ENCODE measurements at places on chromosomes 3 and 15. TPM values are rescaled to one million over a fixed set of nuclear protein-coding genes. Genes with fewer than 3 reads are reported as not detected.

The FAM81A gene
- total RNA-seq: 1.2 TPM

The RYR3 gene
- total RNA-seq: 23.1 TPM

The ADGRG7 gene
- not detected for total RNA-seq

The SLC15A2 gene
- 1.4 TPM for total RNA-seq

- DNase-seq: no peak
- peaks cover 2% of the 10 kb centered on the region for H3K27me3 ChIP-seq
- H3K27ac ChIP-seq: no peak overlapping the region
- no peak overlapping the region for H3K4me3 ChIP-seq
Measured at GRCh38 chr3:44661189-44661588, 12.7 kb downstream of the ZNF35 start.

DNA sequence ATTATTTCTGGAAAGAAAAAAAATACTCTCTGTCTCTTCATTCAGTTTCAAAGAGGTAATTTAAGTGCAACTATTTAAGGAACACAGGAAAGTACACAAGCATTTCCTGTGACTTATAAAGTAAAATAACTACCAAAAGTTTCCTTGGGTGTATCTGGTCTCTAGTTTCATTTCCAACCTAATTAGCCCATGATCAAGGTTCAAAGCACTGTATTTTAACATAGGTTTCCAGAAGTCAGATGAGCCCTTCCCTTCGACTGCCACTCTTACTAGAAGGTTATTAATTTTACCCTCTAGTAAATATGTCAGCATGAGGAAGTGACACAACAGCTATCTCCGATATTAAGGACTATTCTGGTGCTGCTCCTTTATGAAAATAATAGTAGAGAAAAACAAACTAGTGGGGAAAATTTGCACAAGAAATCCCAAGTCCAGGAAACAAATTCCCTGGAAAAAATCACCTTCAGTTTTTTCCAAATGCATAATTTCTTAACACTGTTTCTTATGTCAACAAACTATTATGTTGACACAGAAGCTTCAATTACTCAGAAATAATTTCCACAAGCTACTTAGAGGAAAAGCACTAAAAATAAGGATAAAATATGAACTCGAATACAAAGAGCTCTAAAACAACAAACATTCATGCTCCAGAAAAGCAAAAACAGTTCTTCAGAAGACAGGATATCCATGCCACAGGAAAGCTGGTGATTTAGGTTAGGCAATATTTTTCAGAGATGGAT, 35.3 kb downstream of the CCPG1 start:
- no peaks in the 10 kb centered on the region for H3K27me3 ChIP-seq
- no peak overlapping the region for H3K27ac ChIP-seq
- H3K4me1 ChIP-seq: no peaks in the 10 kb centered on the region

DNA sequence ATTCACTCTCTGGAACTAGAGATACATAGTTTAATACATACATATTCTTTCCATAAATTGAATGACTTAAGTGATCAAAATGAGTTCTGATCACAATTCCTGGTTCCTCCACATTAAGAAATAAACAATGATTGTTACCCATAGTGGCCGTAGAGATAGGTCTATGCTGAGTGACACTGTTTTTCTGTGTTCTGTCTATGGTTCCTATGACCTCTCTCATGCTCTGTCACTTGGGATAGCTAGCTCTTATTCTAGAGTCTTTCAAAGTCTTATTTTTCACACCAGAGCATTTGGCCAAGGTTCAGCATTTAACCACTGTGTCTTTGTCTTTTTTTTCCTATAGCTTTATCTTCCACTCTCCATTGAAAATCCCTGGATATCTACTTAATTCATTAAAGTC, 132.4 kb downstream of the GOLGA6L6 start:
- no peaks in the 10 kb centered on the region for H3K27me3 ChIP-seq
- DNase-seq: no peak
- no peaks in the 10 kb centered on the region for H3K4me1 ChIP-seq
- H3K27ac ChIP-seq: no peak overlapping the region
- no peak overlapping the region for H3K4me3 ChIP-seq
- no peaks in the 10 kb centered on the region for H3K36me3 ChIP-seq

- no peak overlapping the region for H3K4me3 ChIP-seq
- no peak for DNase-seq
- no peaks in the 10 kb centered on the region for H3K27me3 ChIP-seq
- no peaks in the 10 kb centered on the region for H3K36me3 ChIP-seq
Measured at GRCh38 chr3:21188459-21188858, 562.6 kb downstream of the ZNF385D start.

- H3K4me3 ChIP-seq: no peak overlapping the region
- no peaks in the 10 kb centered on the region for H3K36me3 ChIP-seq
- no peak for DNase-seq
- H3K27ac ChIP-seq: no peak overlapping the region
- no peaks in the 10 kb centered on the region for H3K27me3 ChIP-seq
Measured at GRCh38 chr3:129555616-129556357, 12.8 kb downstream of the H1-8 start.

- no peaks in the 10 kb centered on the region for H3K36me3 ChIP-seq
- H3K27me3 ChIP-seq: no peaks in the 10 kb centered on the region
- no peak overlapping the region for H3K4me3 ChIP-seq
- H3K4me1 ChIP-seq: no peaks in the 10 kb centered on the region
Measured at GRCh38 chr3:172982736-172983364, 158.2 kb downstream of the SPATA16 start.

- H3K27ac ChIP-seq: no peak overlapping the region
- H3K27me3 ChIP-seq: no peaks in the 10 kb centered on the region
- H3K4me1 ChIP-seq: no peaks in the 10 kb centered on the region
- H3K4me3 ChIP-seq: no peak overlapping the region
- DNase-seq: no peak
Measured at GRCh38 chr3:42402394-42403096, 7.9 kb downstream of the LYZL4 start.

DNA sequence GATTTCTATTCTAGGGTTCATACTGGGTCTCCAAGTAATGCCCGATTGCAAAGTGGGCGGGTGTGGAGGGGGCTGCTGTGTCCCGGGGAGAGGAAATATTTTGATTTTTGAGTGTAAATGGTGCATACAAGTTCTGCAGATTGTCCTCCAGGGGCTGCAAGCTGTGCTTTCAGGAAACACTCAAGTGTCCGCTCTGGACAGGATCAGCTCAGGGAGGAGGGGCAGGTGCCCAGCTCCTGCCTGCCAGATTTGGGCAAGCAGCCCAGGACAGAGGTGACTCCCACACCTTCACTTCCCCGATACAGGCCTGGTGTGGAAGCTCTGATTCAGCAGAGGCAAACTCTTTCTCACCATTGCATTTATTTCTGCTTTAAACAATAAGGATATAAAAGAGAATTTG, 142.7 kb downstream of the ALDH1A2 start:
- no peak overlapping the region for H3K4me3 ChIP-seq
- no peaks in the 10 kb centered on the region for H3K36me3 ChIP-seq
- DNase-seq: peak; percentile 48
- H3K27me3 ChIP-seq: no peaks in the 10 kb centered on the region
